ENCODE measurements at places on chromosomes 4 and X. TPM values are rescaled to one million over a fixed set of nuclear protein-coding genes. Genes with fewer than 3 reads are reported as not detected.

The RASGEF1B gene
- total RNA-seq, result under 0.01 TPM

The NDP gene
- total RNA-seq, result 0.17 TPM

The RAB9A gene
- total RNA-seq, result 37.5 TPM

The USP17L24 gene
- not detected for total RNA-seq

The MAGIX gene
- 2.8 TPM for total RNA-seq

The LRIT3 gene
- total RNA-seq, result 0.15 TPM

The AMBN gene
- not detected for total RNA-seq

The HGFAC gene
- total RNA-seq, result not detected

The WFS1 gene
- total RNA-seq, result 49.1 TPM

The ARHGAP24 gene
- total RNA-seq, result 35.1 TPM

The VGLL1 gene
- not detected for total RNA-seq

The ARMCX1 gene
- 111 TPM for total RNA-seq

The MORC4 gene
- 40.9 TPM for total RNA-seq

The DDX53 gene
- total RNA-seq, result not detected

The SLC30A9 gene
- 95.3 TPM for total RNA-seq

The SLC35A2 gene
- 13.2 TPM for total RNA-seq

The PITX2 gene
- 0.99 TPM for total RNA-seq

The MID2 gene
- 4.3 TPM for total RNA-seq

The BBS12 gene
- 6.1 TPM for total RNA-seq

The RAB40AL gene
- total RNA-seq, result 0.73 TPM

The HELT gene
- not detected for total RNA-seq

The ANTXR2 gene
- 133 TPM for total RNA-seq

The TRPC5OS gene
- total RNA-seq, result under 0.01 TPM

All from smooth muscle cell of trachea (primary cell).